ENCODE measurements at places on chromosomes 2 and 18.

GRCh38 chr18:61535401-61535800 lies 202.2 kb downstream of the CDH20 start:
- DNase-seq, result no peak

DNA sequence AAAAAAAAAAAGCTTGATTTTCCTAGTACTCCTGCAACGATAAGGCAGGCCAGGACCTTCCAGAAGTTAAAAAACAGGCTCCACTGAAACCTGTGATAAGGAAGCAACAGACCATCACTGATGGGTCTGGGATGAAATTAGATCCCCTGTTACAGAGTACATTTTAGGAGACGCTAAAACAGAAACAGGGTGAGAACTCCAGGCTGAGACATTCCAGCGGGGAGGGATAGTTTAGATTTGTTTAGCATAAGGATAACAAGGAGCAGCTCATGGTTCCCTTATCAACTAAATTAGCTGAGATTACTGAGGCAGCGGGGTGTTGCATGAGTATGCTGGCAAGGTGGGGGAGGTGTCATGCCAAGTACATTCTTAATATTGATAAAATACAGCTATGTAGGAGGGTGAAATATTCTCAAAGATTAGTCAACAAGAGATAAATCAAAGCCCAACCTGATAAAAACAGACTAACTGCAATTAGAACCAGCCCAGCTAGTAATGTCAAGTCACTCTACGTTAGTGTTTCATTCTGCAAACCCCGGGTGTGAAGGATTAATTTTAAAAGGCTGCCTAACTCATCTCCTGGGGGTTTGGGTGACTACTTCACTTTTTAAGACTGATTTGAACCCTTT lies 75.0 kb upstream of the BZW1 start:
- DNase-seq, result peak; percentile 97

- DNase-seq, result no peak
These were observed 75.4 kb downstream of the EPB41L3 start for GRCh38 chr18:5468394-5468793.

DNA sequence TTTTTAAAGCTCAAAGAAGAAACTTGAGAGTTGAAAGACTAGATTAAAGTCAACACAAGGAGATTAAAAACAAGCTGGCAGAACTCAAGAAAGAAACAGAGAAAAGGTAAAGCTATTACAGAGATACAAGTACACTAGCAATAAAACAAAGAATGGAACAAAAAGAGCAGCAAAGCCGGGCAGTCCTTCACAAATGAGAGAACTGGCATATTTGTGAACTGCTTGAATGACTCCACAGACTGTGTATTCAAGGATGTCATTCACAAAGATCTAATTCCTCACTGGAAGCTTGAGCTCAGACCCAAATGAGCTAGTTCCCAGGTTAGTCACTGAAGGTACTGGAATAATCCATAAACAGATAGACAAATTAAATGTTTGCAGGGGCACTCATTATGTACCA lies 318.0 kb downstream of the MYCN start:
- DNase-seq, result no peak

GRCh38 chr18:34694591-34695165 lies 15.4 kb upstream of the DTNA start:
- no peak for DNase-seq

DNA sequence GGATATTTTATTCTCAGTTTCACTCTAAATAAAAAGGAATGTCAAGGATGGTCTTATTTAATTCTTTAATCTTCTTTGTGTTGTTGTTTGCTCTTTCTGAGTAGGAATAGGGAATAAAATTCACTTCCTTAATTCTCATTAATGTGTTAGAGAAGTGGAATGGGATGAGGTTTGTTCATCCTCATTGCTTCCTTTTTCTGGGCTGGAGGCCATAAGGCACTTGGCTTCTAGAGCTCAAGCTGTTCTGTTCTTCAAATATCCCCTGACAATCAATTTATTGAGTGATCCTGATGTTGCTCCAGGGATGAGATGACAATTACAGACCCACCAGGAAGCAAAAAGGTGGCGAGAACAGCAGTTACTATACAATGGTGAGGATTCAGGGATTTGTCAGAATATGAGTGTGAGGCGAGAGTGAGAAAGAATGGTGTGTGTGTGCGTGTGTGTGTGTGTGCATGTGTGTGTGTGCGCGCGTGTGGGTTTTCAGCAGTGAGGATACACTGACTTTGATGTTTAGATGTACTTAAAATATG lies 557.6 kb upstream of the FANCL start:
- DNase-seq, result no peak

All from mesendoderm (in vitro differentiated cells).